Uterus (tissue), 4 donors: ENCODE measurements at places on chromosomes 6 and 20.
A peak's percentile ranks its signal among the peaks of the same experiment; 100 is the strongest.

DNA sequence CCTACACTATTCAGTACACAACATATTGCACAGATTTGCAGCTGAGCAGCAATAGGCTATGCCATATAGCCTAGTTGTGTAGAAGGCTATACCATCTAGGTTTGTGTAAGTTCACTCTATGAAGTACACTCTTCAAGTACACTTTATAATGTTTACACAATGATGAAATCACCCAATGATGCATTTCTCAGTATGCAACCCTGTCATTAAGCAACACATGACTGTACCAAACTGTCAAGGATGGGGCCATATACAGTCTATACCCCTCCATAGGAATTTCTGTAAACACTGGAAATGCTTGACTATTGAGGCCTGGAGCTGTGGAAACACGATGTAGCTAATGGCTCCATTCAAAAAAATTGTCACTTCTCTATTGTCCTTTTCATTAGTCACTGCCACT is 535.4 kb downstream of the EPM2A start:
- DNase-seq, result no peak

DNA sequence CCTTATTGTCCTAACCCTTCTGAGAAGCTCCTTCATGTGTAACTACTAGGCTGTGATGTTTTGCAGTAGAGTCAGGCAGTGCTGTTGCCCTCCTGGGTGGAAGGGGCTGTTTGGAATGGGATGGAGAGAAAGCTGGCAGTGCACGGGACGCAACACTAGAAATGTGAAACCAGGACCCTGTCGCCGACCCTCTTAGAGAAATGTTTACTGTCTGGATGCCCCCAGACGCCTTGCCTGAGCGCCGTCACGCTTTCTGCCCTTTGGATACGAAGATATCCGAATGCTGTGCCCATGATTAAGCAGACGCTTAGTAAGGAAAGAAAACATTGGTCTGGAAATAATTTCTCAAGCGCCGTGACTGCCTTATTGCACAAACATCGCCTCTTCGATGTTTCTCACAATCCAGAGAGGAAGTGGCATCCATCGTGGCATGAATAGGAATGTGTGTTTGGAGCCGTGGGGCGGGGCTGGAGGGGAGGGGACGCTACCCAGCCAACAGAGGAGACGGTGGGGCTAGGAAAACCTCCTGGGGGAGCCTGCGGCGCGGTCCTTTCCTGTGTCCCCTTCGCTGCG is 661 bp upstream of the PPP1R14C start:
- DNase-seq, result no peak

DNA sequence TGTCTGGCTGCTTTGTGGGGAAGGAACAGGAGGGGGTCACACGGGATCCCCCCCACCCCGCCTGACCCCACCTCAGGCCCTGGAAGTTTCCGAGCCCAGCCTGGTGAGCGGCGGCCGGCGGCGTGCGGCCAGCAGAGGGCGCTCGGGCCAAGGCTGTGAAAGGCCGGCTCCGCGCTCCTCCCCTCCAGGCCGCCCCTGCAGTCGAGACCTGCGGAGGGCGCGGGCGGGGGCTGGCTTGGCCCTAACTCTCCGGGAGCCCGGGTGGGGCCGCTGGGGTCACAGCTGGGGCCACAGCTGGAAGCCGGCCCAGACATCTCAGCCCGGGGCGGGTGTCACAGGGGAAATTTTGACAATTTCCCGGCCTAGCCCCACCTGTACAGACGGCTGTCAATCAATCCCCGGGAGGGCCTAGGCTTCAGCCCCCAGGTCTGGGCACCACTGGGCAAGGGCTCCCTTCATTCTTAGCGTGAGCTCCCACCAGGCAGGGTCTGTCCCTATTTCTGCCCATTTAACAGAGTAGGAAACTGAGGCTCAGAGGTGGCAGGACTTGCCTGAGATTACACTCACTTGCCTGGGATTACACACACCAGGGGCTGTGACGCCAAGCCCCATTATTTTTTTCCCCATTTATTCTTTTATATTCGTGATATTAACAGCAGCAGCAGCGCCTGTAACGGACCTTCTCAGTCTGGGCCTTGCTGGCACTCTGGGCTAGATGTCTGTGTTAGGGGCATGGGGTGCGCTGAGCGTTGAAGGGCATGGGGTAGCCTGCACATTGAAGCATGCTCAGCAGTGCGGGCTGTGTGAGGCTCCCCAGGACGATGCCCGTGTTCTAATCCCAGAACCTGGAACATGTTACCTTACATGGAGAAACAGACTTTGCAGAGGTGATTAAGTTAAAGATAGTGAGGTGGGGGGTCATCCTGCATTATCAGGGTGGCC is 23.0 kb downstream of the ZBP1 start:
- peak; percentile 62 for DNase-seq

- DNase-seq, result no peak
Observed at GRCh38 chr20:25487306-25487705, 79.8 kb downstream of the GINS1 start.

DNA sequence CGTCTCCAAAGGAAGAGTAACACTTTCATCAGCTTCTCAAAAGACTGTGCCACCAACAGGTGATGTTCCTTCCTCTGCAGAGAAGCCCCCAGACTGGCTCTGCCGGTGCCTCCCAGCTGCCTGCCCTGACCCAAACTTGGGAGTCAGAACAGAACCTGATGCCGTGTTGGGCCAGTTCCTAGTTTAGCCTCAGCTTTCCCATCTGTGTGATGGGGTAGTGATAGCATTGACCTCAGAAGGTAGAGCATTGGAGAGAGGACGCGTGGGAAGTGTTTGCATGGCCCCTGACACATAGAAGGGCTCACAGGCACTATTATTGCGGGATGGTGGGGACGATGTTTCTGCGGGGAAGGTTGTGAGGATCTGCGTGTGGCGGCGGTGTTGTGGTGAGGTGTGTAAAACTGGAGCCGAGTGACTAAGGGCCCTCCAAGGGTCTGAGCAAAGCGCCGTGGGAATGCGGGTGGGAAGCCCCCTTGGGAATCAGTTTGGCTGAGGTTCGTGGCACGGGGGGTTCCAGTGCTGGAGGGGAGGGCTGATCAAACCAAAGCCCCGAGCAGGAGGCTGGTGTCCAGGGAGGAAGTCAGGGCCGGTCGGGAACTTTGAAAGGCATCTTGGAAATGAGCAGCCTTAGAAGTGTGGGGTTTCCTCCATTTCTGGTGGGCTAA is 1.7 kb downstream of the NTSR1 start:
- DNase-seq, result no peak

- DNase-seq, result no peak
Observed at GRCh38 chr6:158290659-158291058, 21.6 kb upstream of the TULP4 start.

DNA sequence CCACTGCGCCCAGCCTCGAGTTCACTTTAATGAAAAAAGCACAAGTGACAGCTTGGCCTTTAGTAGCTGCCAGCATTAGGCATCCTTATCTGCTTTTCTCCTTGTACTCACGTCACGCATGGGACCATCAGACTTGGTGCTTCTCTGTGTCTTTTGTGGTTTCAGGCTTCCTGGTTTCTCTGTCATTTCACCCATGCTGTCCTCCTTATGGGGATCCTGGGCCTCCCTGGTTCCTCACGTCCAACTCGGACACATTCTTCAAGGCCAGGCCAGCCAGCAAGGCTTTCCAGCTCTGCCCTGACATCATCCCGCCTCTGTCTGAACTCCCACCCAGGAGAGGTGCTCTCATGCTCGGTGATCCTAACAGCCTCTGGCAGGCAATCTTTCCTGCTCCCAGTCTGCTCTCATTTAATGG is 83.2 kb downstream of the TIAM2 start:
- peak; percentile 22 for DNase-seq

DNA sequence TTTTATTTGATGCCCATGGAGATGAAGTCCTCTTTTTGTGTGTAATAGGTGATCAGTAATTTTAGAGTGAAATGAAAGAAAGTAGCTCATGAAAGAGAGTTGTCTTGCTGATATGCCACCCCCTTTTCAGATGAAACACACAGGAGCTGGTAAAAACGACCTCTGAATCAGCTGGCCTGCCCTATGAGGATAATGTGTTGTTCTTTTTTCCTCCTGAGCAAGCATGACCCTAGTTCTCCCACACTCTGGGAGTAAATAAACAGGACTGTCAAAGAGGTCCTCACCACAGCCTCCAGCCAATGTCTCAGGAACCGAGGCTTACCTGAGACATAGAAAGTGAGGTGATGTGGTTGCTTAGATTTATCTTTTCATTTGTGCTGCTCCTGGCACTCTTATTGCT is 29.5 kb downstream of the GPX5 start:
- DNase-seq, result no peak

- no peak for DNase-seq
Observed at GRCh38 chr20:7571101-7571500, 369.2 kb downstream of the HAO1 start.

DNA sequence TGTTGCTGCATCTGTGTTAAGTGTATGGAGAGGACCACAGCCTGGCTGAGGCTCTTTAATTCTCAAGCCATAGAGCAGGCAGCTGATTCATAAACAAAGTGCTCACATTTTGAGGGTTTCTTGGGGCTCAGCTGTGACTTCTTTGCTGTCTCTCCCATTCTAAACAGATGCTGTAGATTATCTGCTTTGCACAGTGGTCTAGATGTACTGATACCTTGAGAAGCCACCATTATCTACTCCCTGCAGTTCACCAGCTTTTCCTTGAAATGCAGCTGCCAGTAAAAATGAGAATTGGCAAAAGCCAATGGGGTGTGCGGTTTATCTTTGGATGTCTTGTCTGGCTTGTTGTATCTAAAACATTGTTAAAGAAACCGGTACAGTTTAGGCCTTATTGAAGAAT is 5.2 kb upstream of the CNR1 start:
- no peak for DNase-seq

DNA sequence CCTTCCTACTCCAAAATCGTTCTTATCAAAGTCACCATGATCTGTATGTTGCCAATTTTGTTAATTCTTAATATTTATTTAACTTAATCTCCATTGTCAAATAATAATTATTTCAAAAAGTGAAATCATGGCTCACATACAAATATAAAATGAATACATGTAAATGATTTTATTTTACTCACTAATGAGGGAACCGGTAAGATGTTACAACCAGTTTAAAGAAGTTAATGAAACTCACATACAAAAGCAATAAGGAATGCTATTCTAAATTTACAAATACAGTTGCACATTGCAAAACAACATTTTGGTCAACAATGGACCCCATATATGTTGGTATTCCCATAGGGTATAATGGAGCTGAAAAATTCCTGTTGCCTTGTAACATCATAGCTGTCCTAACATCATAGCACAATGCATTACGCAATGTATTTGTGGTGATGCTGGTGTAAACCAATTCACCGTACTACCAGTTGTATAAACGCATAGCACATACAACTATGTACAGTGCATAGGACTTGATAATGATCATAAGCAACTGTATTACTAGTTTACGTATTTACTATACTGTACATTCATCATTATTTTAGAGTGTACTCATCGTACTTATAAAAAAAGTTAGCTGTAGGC is 6.5 kb upstream of the SLC22A16 start:
- no peak for DNase-seq

DNA sequence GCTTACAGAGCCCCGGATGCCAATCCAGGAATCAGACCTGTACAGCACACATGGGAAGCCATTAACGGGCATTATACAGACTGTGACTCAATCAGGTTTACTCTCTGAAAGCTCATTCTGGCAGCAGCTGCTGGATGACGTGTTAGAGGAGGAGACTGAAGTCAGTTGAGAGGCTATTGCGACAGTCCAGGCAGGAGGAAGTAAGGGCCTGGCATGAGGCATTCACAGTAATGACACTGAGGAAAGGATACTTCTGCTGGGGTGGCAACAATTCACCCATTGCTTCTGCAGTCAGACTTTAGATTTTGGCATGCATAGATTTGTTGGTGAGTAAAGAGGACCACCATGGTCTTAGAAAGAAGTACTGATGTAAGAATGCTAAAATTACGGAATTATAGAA is 151.0 kb upstream of the HEY2 start:
- DNase-seq, result peak; percentile 24

DNA sequence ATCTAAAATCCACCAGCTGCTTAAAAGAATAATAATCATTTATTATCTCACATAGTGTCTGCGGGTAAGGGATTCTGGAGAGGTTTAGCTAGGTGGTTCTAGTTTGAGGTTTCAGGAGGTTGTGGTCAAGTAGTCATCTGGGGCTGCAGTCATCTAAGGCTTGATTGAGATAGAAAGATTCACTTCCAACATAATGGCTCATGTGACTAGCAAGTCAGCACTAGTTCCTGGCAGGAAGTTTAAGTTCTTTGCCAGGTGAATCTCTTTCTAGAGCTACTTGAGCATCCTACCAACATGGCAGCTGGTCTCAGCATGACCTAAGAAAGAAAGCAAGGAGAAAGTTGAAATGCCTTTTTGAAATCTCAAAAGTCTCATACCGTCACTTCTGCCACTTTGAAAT is 128.8 kb downstream of the EDN1 start:
- DNase-seq, result no peak

GRCh38 chr6:116783852-116784251 is 18.3 kb upstream of the FAM162B start:
- no peak for DNase-seq

DNA sequence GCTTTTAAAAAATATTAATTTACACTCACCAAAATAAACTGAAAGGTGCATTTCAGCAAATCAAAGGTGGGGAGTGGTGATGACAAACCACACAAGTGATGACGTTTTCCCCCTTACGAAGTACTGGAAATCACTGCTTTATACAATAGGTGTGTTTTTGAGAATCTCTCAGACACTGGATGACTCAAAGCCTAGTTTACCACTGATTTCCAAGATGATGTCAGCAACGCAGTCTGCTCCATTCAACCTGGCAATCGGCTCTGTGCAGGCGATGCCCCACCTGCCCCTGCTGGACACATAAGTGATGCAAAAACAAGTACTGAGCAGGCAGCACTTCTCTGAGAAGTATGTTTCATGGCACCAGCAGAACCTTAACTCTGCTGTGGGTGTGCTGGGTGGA is 114.4 kb downstream of the SOD2 start:
- DNase-seq, result no peak

- DNase-seq, result no peak
Observed at GRCh38 chr6:88785478-88785877, 177.9 kb downstream of the RNGTT start.

GRCh38 chr20:4162766-4163165 is 147.4 kb upstream of the RNF24 start:
- DNase-seq, result no peak

GRCh38 chr6:131281471-131282270 is 146.4 kb downstream of the AKAP7 start:
- no peak for DNase-seq

DNA sequence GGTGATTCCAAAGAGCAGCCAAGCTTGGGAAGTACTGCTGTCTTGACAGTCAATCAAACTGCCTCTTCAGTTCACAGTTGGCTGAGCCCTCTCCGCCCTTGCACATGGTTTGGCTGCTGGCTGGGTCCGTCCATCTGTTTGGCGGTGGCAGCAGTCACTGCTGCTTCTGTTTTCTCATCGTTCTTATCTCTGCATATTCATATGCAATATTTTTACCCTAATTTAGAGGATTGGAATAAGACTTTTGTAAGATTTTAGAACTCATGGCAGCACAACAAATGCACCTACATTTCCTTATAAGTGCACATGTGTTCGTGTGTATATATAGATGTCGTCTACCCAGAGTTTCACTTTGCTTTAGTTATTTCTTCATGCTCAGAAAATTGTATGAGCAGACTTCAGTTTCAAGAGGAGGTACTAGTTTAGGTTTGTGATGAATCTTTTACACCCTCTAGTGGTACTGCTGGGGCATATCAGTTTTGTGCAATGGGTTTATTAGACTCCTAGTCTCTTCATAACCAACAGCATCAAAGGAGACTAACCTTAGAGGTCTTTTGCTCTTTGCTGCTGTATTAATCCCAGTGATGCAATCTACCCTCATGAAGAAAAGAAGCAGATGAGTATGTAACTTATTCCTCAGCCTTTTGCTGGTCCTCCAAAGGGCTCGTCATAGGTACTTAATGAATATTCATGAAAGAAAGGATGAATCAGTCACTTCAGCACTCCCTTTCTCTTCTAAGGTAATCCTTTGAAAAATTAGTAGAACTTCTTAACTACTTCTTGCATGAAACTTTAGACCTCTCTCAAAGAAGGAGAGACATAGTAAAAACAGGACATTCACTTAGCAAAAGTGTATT is 44.3 kb downstream of the KHDC1L start:
- no peak for DNase-seq
